ENCODE measurements at places on chromosomes 4 and X. TPM values are rescaled to one million over a fixed set of nuclear protein-coding genes. Genes with fewer than 3 reads are reported as not detected.

Gene TEC
- 3.8 TPM for total RNA-seq

Gene TMPRSS11A
- total RNA-seq: not detected

Gene PCDH11X
- total RNA-seq: not detected

Gene RNF150
- total RNA-seq: 0.99 TPM

Gene GUCY1A1
- 4.0 TPM for total RNA-seq

Gene TEX13B
- total RNA-seq: not detected

Gene VGLL1
- not detected for total RNA-seq

Gene SPANXA2
- total RNA-seq: not detected

Gene SMIM43
- total RNA-seq: 6.6 TPM

Gene ASB12
- under 0.01 TPM for total RNA-seq

Gene HS6ST2
- under 0.01 TPM for total RNA-seq

Gene BBS12
- total RNA-seq: 6.1 TPM

Gene FOXP3
- not detected for total RNA-seq

Gene AIFM1
- 23.9 TPM for total RNA-seq

Gene SPANXN1
- total RNA-seq: not detected

Gene PASD1
- total RNA-seq: not detected

Gene ARX
- total RNA-seq: not detected

Gene DUX4
- not detected for total RNA-seq

Gene TAF7L
- total RNA-seq: 0.58 TPM
